Activated B cell treated with CpG ODN at 0.5 μM for 24 hours (primary cell): ENCODE measurements at places on chromosomes 6 and 20. TPM values are rescaled to one million over a fixed set of nuclear protein-coding genes. Genes with fewer than 3 reads are reported as not detected.

The LRFN2 gene
- not detected in 2 replicates for total RNA-seq

The TMC2 gene
- not detected in 2 replicates for total RNA-seq

The RIPOR3 gene
- total RNA-seq = not detected in 2 replicates

The SAYSD1 gene
- 9.6 and 9.7 TPM in 2 replicates for total RNA-seq

The TENT5A gene
- total RNA-seq = 7.5 and 9.4 TPM in 2 replicates

The PDYN gene
- total RNA-seq = not detected in 2 replicates
